ENCODE measurements at places on chromosomes 16 and 17. TPM values are rescaled to one million over a fixed set of nuclear protein-coding genes. Genes with fewer than 3 reads are reported as not detected.

The ACE gene
- 4.2 TPM for total RNA-seq

- DNase-seq, result no peak
Observed at GRCh38 chr16:63592852-63593251, 1529.0 kb downstream of the CDH11 start.

DNA sequence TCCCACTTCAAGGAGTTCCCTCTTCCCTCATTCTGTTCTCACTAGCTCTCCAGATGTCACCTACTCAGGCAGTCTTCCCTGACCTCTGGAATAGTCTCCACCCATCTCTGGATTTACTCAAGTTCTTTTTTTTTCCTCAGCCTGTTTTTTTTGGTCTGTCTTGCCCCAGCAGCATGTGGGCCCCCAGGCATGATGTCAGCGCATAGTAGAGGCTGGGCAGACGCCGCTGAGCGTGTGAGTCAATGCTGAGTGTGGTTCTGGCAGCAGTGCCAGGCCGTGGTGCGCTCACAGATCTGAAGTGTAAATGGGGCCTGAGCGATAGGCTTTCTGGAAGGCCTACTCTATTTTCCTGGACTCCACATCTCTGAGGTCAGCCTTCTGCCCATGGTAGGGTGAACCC is 2.7 kb upstream of the KCNJ18 start:
- no peak for DNase-seq

DNA sequence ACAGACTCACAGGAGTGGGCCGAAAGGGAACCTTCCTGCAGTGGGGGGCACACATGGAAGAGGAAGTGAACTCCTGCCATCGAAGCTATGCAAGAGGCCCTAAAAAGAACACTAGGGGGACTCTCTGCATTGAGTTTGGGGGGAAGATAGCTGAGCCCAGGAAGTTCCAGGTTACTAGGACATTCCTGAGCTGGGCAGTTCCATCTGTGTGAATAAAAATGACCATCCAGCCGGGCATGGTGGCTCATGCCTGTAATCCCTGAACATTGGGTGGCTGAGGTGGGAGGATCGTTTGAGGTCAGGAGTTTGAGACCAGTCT is 211.8 kb downstream of the ZNF423 start:
- no peak for DNase-seq
